Smooth muscle cell of trachea (primary cell): ENCODE measurements at places on chromosomes 3 and 15. TPM values are rescaled to one million over a fixed set of nuclear protein-coding genes. Genes with fewer than 3 reads are reported as not detected.

The GRAMD2A gene
- total RNA-seq: 0.15 and 0.33 TPM in 2 replicates

The PPP2R3A gene
- total RNA-seq: 16.7 and 20.5 TPM in 2 replicates

The ZNF502 gene
- 3.6 and 6.0 TPM in 2 replicates for total RNA-seq

The ST8SIA2 gene
- total RNA-seq: under 0.01 TPM in 1 of 2 replicates, not detected in the other

The C3orf49 gene
- not detected in 2 replicates for total RNA-seq

The AGTR1 gene
- total RNA-seq: 2.3 and 3.3 TPM in 2 replicates

The GRAMD1C gene
- 3.8 and 7.1 TPM in 2 replicates for total RNA-seq

The EXD1 gene
- total RNA-seq: under 0.01 TPM in 1 of 2 replicates, not detected in the other

The SAMMSON gene
- not detected in 2 replicates for total RNA-seq

The SMCO1 gene
- not detected in 2 replicates for total RNA-seq

The CIDEC gene
- total RNA-seq: 0.17 and 0.44 TPM in 2 replicates

The LMAN1L gene
- total RNA-seq: 0.15 TPM in 1 of 2 replicates, not detected in the other

The SOX14 gene
- total RNA-seq: not detected in 2 replicates

The NANOGP8 gene
- total RNA-seq: 0.15 and 0.33 TPM in 2 replicates

The ETV5 gene
- total RNA-seq: 25.8 and 36.5 TPM in 2 replicates

The SQOR gene
- total RNA-seq: 82.3 and 158 TPM in 2 replicates

The GABRA5 gene
- total RNA-seq: not detected in 2 replicates

The DOCK3 gene
- total RNA-seq: 0.17 and 0.29 TPM in 2 replicates

The DMXL2 gene
- 23.7 and 40.7 TPM in 2 replicates for total RNA-seq

The MOBP gene
- under 0.01 TPM in 1 of 2 replicates, not detected in the other for total RNA-seq

The PTX3 gene
- 120 and 266 TPM in 2 replicates for total RNA-seq

The IL17RC gene
- total RNA-seq: 57.6 and 58.9 TPM in 2 replicates

The FMN1 gene
- 21.7 and 23.3 TPM in 2 replicates for total RNA-seq

The PRR20G gene
- total RNA-seq: not detected in 2 replicates

The GOLGA6L4 gene
- total RNA-seq: 1.2 and 3.6 TPM in 2 replicates

The CLDN18 gene
- total RNA-seq: under 0.01 TPM in 1 of 2 replicates, not detected in the other

The LMCD1 gene
- 13.5 and 41.8 TPM in 2 replicates for total RNA-seq

The CSNK1G1 gene
- 21.0 and 25.6 TPM in 2 replicates for total RNA-seq

The TRANK1 gene
- total RNA-seq: 12.1 and 20.2 TPM in 2 replicates

The DPPA4 gene
- not detected in 2 replicates for total RNA-seq

The KLHL25 gene
- 3.1 and 5.6 TPM in 2 replicates for total RNA-seq

The SNTN gene
- not detected in 2 replicates for total RNA-seq

The AP3B2 gene
- 0.15 and 1.5 TPM in 2 replicates for total RNA-seq

The ALDH1L1 gene
- not detected in 2 replicates for total RNA-seq

The LRRC3B gene
- not detected in 2 replicates for total RNA-seq

The TF gene
- total RNA-seq: 0.17 TPM in 1 of 2 replicates, not detected in the other

The SLC24A1 gene
- total RNA-seq: 5.3 and 8.0 TPM in 2 replicates

The CHRNA7 gene
- total RNA-seq: under 0.01 TPM in 1 of 2 replicates, not detected in the other

The NOX5 gene
- 0.58 and 0.83 TPM in 2 replicates for total RNA-seq

The ARGFX gene
- not detected in 2 replicates for total RNA-seq

The SLC38A3 gene
- total RNA-seq: not detected in 2 replicates

The MAPKAPK3 gene
- 38.0 and 46.1 TPM in 2 replicates for total RNA-seq

The FAM240A gene
- total RNA-seq: not detected in 2 replicates

The SLC28A1 gene
- total RNA-seq: not detected in 2 replicates

The ADGRG7 gene
- total RNA-seq: not detected in 2 replicates

The LSAMP gene
- 7.1 and 12.2 TPM in 2 replicates for total RNA-seq

The RTP1 gene
- total RNA-seq: not detected in 2 replicates

The CHRM5 gene
- total RNA-seq: under 0.01 and 0.15 TPM in 2 replicates

The GRK7 gene
- under 0.01 TPM in 1 of 2 replicates, not detected in the other for total RNA-seq

The GOLGA6L9 gene
- total RNA-seq: 0.99 and 1.6 TPM in 2 replicates

The PLA2G4D gene
- total RNA-seq: not detected in 2 replicates

The CSPG4 gene
- 130 and 133 TPM in 2 replicates for total RNA-seq

The MEX3B gene
- 3.2 and 6.6 TPM in 2 replicates for total RNA-seq

The C15orf61 gene
- 4.5 and 5.5 TPM in 2 replicates for total RNA-seq

The SLC28A2 gene
- not detected in 2 replicates for total RNA-seq

The TRAT1 gene
- not detected in 2 replicates for total RNA-seq

The PLEKHO2 gene
- 56.1 and 107 TPM in 2 replicates for total RNA-seq

The CNTN6 gene
- under 0.01 TPM in 1 of 2 replicates, not detected in the other for total RNA-seq
